ENCODE measurements at places on chromosomes 6 and 20.

DNA sequence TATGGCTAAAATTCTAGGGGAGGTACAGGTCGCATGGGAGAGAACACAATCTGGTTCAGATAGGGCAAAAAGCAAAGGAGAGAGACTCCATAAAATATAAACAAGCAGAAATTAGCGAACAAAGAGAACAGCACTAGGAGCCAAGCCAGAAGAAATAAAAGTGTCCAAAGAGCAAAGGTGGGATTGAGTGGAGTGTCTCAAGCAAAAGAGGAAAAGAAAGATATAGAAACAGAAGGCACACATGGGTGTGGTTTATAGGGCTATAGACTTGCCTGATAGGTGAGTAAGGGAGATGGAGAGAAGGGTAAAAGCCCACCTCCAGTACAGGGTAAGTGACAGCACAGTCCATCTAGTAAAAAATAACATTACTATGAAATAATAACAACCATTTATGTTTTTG lies 36.5 kb upstream of the IRAK1BP1 start:
- DNase-seq, result no peak

DNA sequence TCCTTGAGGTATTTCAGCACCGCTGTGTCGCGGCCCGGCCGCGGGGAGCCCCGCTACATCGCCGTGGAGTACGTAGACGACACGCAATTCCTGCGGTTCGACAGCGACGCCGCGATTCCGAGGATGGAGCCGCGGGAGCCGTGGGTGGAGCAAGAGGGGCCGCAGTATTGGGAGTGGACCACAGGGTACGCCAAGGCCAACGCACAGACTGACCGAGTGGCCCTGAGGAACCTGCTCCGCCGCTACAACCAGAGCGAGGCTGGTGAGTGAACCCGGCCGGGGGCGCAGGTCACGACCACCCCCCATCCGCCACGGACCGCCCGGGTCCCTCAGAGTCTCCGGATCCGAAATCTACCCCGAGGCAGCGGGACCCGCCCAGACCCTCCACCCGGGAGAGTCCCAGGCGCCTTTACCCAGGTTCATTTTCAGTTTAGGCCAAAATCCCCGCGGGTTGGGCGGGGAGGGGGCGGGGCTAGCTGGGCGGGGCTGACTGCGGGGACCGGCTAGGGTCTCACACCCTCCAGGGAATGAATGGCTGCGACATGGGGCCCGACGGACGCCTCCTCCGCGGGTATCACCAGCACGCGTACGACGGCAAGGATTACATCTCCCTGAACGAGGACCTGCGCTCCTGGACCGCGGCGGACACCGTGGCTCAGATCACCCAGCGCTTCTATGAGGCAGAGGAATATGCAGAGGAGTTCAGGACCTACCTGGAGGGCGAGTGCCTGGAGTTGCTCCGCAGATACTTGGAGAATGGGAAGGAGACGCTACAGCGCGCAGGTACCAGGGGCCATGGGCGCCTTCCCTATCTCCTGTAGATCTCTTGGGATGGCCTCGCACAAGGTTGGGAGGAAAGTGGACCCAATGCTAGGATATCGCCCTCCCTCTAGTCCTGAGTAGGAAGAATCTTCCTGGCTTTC lies 693 bp downstream of the HLA-F start:
- no peak for DNase-seq

- no peak for DNase-seq
Measured at GRCh38 chr6:166500246-166500645, 86.2 kb downstream of the RAMACL start.

GRCh38 chr6:132298344-132298949 lies 102.8 kb downstream of the MOXD1 start:
- no peak for DNase-seq

GRCh38 chr20:38111366-38112232 lies 53.5 kb downstream of the TGM2 start:
- no peak for DNase-seq

- no peak for DNase-seq
Measured at GRCh38 chr20:18669241-18670019, 81.6 kb downstream of the DTD1 start.

- DNase-seq, result no peak
Measured at GRCh38 chr6:56760842-56761241, 118.2 kb upstream of the DST start.

GRCh38 chr20:23141450-23142161 lies 55.5 kb upstream of the CD93 start:
- no peak for DNase-seq

GRCh38 chr6:34055223-34055933 lies 90.5 kb downstream of the GRM4 start:
- peak; percentile 15 for DNase-seq

DNA sequence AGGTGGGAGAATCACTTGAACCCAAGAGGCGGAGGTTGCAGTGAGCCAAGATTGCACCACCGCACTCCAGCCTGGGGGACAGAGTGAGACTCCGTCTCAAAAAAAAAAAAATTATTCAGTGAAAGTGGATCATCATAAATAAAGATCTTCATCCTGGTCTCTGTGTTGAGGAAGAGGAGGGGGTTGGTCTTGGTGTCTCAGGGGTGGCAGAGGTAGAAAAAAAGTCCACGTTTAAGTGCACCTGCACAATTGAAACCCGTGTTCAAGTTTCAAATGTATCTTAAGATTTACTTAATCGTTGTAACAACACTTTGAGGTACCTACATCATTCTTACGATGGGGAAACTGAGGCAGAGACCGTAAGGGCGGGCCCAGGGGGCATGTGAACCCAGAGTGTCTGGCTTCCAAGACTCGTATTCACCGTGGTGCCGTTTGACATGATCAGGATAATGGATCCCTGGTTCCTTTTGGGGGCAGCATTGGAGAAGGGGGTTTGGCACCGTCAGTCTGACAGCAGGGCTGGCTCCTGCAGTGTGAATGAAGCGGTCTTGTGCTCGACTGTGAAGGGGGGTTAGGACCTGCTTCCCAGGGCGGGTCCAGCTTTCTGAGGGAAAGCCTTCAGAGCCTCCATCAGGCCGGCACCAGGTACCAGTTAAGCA lies 32.9 kb upstream of the ID1 start:
- DNase-seq, result no peak

DNA sequence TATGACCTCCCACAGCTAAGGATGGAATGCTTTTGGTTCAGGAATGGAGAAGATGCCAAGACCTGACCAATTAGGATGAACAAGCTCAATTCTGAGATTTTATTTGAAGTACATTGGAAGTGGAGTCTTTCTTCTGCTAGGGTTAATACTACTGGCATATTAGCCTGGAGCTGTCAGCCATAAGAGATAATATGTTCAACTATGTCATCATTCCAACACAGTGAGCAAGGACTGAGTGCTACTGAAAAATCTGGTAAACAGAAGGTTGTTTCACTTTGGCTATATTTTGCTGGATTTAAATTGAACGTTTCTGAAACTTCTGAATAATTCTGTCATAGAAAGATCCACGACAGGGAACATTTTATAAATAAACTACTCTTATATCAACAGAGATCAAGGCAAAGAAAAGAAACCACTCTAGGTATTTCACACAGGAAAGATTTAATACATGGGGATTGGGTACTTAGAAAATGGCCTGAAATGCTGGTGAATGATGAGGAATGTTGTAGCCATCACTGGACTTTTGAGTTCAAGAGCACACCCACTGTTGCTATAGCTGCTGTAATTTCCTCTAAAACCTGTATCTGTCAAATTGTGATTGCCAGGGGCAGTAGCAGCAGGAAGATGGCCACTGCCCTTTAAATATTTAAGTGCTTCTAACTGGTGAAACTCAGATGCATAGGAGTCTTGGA lies 200.5 kb downstream of the PLCB4 start:
- no peak for DNase-seq

GRCh38 chr6:15623276-15624116 lies 39.3 kb downstream of the DTNBP1 start:
- DNase-seq, result no peak

DNA sequence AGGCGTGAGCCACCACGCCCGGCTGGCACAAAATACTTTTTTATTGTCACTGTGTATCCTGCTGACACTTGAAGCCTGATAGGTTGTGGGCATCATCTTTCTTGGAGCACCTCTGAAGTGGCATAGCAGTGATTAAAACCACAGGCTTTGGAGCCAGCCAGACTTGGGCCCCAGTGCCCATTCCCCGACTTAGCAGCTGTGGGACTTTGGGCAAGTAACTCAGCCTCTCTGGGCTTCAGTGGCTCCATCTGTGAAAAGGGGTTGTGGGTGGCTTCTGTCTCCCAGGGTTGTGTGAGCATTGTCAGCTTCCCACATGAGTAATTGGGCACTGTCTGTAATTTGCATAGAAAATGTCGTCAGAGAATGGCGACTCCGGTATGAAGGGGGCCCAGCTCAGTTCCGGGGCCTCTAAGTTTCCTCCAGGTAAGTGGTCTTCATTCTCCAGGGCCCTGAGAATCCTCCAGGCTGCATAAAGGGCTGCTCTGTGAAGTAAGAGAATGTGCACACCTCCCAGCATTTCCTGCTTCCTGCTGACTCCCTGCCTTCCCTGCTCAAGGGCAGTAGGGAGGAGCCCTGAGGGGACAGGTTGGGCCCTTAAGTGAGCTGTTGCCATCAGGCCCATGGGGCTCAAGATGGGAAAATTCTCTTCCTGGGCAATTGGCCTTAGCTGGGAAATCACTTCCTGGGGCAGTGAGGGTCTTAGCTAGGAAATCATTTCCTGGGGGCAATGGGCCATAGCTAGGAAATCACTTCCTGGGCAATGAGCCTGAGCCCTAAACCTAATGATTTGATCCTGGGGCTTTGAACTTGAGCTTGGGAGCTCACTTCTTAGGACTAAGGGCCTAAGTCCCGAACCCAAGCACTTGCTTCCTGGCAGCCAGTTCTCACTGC lies 27.2 kb downstream of the ARHGAP40 start:
- no peak for DNase-seq

DNA sequence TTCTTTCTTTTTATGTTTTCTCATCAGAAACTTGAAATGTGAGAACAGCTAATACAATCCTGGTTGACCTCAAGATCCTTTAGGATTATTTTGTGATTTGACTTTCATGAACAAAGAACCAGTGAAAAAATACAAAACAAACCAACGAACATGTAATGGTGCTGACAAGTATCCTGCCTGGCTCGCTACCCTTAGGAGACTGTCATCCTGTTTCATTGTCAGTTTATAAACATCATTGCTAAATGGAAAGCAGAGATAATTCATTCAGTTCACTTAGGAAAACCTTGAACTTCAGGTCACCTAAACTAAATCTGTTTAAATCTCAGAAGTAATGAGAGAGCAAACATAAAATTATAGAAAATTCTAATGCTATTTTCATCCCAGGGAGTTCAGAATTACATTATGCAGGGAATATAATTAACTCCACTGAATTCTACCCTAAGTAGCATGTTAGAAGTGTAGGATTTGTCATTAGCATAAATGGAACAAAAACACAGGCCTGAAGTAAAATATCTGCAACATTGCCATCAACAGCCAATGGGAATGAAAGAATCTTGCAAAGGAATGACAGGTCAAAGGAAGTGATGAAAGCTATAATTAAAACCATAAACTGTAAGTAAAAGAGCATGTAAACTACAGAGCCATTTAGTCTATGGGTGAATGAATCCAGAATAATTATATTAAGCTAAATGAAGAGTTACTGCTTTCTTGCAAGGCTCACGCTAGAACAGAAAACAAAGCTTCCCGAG lies 401.2 kb upstream of the MANEA start:
- no peak for DNase-seq

GRCh38 chr6:11586536-11586935 lies 49.0 kb downstream of the TMEM170B start:
- peak; percentile 15 for DNase-seq

DNA sequence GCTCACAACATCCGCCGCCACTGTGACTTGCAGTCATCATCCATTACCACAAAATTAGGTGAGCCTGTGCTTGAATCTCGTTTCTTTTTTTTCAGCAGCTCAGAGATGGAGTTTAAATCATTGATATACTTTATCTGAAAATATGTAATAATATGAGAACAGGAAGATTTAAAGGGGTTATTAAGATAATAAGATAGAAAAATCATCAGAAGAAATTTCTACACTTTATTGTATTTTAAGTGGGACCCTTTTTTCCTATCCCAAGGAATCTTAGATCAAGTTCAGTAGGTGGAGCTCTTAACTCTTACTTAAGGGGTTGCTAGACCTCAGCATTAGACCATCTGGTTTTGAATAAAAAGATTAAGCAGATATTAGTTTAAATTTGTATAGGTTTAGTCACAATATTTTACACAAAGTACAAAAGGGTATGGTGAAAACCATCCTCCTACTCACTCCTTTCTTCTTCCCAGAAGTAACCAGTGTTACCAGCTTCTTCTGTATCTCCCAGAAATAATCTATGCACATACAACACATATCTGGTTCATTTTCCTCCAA lies 9.4 kb upstream of the NCOA7 start:
- no peak for DNase-seq

- DNase-seq, result no peak
Measured at GRCh38 chr20:58622671-58623578, 28.2 kb upstream of the STX16 start.

DNA sequence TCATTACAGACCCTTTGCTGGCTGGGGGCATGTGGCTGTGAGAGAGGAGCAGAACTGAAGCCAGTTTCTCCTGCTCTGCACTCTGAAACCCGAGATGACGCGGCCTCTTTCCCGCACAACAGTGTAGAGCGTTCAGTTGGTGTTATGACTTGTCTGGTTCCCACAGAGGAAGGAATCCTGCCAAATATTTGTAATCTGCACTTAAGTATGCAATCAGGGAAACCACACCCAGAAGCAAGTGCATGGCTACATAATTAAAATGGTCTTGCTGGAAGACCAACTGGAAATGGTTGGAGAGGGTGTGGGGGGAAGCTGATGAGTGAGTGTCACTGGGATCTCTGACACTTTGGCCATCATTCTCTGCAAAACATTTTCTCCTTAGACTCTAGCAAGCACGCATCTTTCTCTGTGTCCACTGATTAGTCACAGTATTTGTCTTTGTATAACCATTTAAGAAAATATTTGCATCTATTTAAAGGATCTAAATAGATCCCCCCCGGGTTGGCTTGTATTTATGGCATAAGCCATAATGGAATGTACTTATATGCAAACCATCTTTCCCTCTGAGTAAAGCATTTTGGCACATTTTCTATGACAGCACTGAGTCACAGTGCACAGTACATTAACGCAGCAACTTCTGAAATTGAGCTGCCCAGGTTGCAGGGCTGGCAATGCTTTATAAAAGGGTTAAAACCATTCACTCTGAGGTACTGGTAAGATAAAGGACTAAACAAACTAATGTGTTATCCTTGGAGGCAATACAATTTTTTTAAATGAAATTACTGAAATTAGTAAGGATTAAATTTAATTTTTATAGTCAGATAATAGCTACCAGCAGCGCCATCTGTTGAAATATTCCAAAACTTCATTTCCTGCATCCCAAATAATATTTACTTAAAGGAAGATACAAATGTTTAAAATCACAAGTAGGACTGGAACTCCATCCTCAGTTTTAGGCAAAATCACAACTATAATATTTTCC lies 76.7 kb downstream of the FOXC1 start:
- DNase-seq, result no peak

All from iPS DF 19.7 (cell line).